ENCODE measurements at places on chromosomes 16 and 17.

- H3K4me3 ChIP-seq = no peak overlapping the region
- DNase-seq = no peak
- H3K27me3 ChIP-seq = no peaks in the 10 kb centered on the region
- no peak overlapping the region for H3K27ac ChIP-seq
- H3K36me3 ChIP-seq = peaks cover 58% of the 10 kb centered on the region
Measured at GRCh38 chr17:51214920-51215319, 44.9 kb downstream of the MBTD1 start.

GRCh38 chr16:29816694-29817441 is 916 bp downstream of the PAGR1 start:
- no peak overlapping the region for H3K27ac ChIP-seq
- peak overlapping the region; percentile 93 for H3K4me3 ChIP-seq
- peaks cover 91% of the 10 kb centered on the region for H3K4me1 ChIP-seq
- no peaks in the 10 kb centered on the region for H3K27me3 ChIP-seq
- peaks cover 21% of the 10 kb centered on the region for H3K36me3 ChIP-seq
- DNase-seq = peak; percentile 62

DNA sequence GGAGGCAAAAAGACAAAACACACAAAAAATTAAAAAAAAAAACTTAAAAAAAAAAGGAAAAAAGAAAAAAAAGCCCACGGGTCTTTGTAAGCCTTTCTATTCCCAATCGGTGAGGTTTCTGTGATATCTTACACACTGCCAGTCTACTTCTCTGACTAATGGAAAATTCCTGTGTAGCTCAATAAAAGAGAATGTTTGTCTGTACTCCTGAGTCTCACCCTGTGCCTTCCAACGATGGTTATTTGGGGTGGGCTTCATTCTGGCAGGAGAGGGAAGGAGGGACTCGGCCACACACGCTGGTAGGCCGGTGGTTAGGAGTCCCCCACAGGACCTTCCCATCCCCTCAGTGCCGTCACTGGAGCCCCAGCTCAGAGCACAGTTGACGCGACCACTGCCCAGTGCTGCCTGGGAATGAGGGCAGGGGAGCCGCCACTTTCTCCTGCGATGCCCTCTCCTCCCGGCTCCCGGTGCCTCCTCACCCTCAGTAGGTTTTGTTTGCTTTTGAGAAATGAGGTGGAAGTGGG is 68.0 kb downstream of the AMFR start:
- H3K4me3 ChIP-seq = peak overlapping the region; percentile 78
- H3K27ac ChIP-seq = peak overlapping the region; percentile 89
- peaks cover 57% of the 10 kb centered on the region for H3K4me1 ChIP-seq
- peaks cover 21% of the 10 kb centered on the region for H3K36me3 ChIP-seq
- peaks cover 5% of the 10 kb centered on the region for H3K27me3 ChIP-seq
- no peak for DNase-seq

GRCh38 chr16:89268987-89269735 is 51.7 kb downstream of the ZNF778 start:
- H3K27me3 ChIP-seq = peaks cover 2% of the 10 kb centered on the region
- H3K36me3 ChIP-seq = peaks cover 67% of the 10 kb centered on the region
- H3K4me1 ChIP-seq = no peaks in the 10 kb centered on the region
- no peak overlapping the region for H3K27ac ChIP-seq

GRCh38 chr17:63934183-63935112 is 2.3 kb upstream of the CD79B start:
- H3K27me3 ChIP-seq = peaks cover 15% of the 10 kb centered on the region
- H3K4me1 ChIP-seq = peaks cover 46% of the 10 kb centered on the region

DNA sequence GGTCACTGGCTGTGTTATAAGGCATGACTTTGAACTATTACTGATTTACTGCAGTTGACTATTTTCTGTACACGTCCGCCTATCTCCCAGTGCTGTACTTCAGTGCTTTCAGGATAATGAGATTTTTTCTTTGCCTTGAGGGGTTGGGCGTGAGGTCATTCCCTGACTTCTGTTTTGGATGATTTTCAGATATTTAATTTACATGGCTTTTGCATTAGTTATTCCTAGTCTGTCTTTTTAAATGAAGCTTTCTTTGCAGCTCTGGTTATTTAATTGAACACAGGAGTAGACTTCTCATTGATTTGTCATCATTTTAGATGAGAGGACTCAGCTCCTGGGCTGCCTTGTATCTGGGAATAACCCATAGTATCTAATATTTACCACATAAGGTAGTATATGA is 23.7 kb downstream of the WIPF2 start:
- peaks cover 16% of the 10 kb centered on the region for H3K36me3 ChIP-seq
- no peak overlapping the region for H3K27ac ChIP-seq
- DNase-seq = no peak
- H3K27me3 ChIP-seq = no peaks in the 10 kb centered on the region

All from nephron progenitor cell (in vitro differentiated cells).